ENCODE measurements at places on chromosomes 12 and 14.

DNA sequence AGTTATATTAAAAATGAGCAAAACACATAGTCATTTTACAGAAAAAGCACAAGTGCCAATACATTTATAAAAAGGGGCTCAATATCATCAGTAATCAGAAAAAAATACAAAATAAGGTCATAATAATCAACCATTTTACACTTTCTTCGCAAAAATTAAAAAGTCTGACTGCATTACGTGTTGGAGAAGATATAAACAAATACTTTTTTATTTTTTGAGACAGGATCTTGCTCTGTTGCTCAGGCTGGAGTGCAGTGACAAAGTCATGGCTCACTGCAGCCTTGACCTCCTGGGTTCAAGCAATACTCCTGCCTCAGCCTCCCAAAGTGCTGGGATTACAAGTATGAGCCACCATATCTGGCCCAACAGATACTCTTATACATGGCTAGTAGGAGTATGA is 181.5 kb upstream of the DIO3 start:
- no peak for DNase-seq

- no peak for DNase-seq
These were observed 22.5 kb downstream of the MRPS35 start for GRCh38 chr12:27733052-27733656.

DNA sequence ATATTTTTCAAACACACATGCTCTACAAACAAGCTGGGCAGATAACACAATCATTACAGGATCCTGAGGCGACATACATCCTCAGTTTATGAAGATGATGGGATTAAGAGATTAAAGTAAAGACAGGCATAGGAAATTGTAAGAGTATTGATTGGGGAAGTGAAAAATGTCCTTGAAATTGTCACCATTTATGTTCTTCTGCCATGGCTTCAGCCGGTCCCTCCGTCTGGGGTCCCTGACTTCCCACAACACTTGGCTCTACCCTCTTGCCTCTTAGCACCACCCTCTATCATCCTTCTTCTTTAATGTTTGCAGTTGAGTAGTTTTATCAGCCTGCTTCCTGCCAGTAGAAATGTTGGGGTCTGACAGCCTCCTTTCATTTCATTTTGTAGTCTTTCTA is 244.4 kb downstream of the DAD1 start:
- DNase-seq, result no peak

- no peak for DNase-seq
These were observed 1.7 kb downstream of the ZDHHC17 start for GRCh38 chr12:76765598-76765997.

DNA sequence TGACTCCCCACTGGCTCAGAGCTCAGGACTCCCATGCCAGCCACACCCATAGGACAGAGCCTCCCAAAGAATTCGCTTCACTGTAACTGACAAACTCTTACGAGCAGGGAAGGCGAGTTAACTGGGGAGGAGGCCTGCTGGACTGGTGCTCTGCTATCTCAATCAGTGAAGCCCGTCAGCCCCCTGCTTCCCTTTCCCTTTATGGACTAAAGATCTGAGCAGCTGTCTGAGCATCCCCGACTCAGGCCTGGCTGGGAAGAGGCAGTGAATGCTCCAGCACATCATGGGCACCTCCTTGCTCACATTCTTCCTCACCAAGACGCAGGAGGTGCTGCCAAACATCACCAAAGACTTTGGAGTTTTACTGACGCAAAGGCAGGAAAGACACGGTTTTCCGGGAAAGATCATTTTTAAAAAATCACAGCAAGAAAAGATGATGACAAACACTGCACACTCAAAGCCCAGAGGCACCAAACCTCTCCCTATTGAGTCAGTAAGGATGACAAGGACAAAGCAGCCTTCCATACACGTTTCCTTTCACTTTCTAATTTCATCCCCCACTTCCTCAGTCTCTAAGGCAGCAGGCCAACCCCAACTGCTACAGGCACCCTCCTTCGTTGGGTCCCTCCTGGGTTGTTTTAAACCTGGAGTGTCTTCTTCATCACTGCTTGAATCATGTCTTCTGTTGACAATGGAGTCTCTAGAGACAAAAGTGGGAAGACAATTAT is 45.0 kb upstream of the P2RX7 start:
- DNase-seq, result no peak

GRCh38 chr12:112314981-112315380 is 67.2 kb downstream of the HECTD4 start:
- DNase-seq, result no peak

- no peak for DNase-seq
These were observed 106.9 kb upstream of the PPFIA2 start for GRCh38 chr12:81866081-81866480.

- no peak for DNase-seq
These were observed 15.7 kb upstream of the SLC10A1 start for GRCh38 chr14:69812711-69813110.

GRCh38 chr14:46147024-46147423 is 504.6 kb downstream of the RPL10L start:
- no peak for DNase-seq

DNA sequence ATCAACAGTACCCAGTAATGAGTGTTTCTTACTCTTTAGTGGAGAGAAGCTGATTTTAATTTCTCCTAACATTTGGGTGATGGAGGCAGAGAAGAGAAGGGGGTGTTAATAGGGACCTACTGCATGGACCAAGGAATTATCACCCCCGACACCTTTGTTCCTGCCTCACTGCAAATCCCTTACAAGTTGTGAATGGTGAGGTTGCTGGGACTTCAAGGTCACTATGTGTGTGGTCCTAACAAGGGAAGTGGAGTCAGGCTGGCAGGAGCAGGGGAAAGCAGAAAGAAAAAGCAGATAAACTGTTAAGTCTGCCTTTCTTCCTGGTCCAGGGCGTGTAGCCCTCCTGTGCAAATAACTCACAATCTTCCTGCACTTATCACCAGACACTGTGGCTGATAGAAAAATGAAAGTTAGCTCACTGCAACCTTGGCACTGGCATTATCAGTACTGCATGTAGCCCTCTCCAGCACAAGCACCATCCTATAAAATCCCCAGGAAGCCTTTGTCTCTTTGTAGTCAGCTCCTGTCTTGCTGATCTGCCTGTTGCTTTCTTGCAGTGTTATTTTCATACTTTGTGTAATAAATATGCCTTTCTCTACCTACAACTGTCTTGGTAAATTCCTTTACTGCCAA is 112.3 kb upstream of the DNM1L start:
- DNase-seq, result no peak

DNA sequence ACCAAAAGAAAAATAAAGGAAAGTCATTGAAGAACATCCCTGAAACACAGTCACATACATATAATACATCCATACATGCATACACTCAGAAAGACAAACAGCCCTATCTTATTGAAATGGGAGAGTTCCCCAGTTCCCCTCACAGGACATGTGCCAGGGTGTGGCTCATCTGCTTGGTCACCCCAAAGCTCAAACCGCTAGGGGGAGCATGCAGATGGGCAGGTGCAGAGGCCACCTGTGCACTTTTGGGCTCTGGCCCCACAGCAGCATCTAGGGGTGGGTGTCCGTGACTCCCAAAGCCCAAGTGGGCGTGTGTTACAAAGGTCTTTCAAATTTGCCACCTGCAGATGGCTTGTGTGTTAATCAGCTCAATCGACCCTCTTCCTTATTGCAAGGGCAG is 75.2 kb downstream of the CMAS start:
- DNase-seq, result no peak

GRCh38 chr12:11580125-11580751 is 69.2 kb upstream of the ETV6 start:
- no peak for DNase-seq

GRCh38 chr12:46150735-46151134 is 118.1 kb downstream of the SLC38A1 start:
- no peak for DNase-seq

- no peak for DNase-seq
These were observed 191.5 kb downstream of the SYT1 start for GRCh38 chr12:79055926-79056674.

GRCh38 chr12:51913071-51914033 is 6.0 kb downstream of the ACVRL1 start:
- DNase-seq, result no peak

DNA sequence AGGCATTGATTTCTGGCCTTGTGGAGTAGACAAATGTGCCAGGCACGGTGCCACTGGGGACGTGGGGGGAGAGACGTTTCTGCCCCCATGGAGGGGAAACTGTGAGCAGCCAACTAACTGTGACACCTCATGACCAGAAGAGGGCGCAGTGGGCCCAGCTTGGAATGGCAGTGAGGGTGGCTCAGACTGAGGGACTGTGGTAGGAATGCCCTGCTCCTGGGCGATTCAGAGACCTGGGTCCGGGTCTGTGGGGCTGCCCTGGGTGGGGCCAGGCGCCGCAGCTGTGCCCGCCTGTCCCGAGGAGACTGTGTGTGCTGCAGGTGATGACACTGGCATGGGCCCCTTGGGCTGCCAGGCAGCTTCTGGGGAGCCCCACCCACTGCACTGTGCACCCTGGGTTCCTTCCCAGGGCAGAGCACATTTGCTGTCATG is 60.6 kb downstream of the SLC25A47 start:
- DNase-seq, result peak; percentile 43

GRCh38 chr12:116267948-116268347 is 9.5 kb downstream of the MED13L start:
- no peak for DNase-seq

- DNase-seq, result no peak
These were observed 696.7 kb upstream of the TBX3 start for GRCh38 chr12:115380546-115381120.

DNA sequence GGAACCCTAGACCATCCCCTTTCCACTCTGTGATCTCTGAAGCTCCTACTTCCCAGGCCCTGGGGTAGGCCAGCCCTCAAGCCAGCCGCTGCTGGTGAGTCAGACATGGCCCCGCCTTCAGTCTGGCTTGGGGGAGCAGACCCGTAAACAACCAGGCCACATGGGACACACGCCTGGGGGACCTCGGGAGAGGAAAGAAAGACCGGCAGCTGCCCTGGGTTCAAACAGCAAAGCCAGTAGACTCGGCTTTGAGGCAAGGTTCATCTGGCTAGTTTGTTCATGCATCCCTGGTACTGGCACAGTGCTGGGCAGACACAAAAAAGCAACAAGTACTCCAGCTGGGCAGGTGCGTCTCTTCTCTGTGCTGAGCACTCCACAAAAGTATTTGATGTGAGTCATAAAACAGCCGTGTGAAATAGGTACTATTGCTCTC is 101.9 kb downstream of the SETD3 start:
- no peak for DNase-seq

GRCh38 chr12:102508052-102508451 is 27.7 kb upstream of the IGF1 start:
- no peak for DNase-seq

- DNase-seq, result no peak
These were observed 334.4 kb downstream of the ADGRD1 start for GRCh38 chr12:131287938-131288764.
